ENCODE measurements at places on chromosomes 5 and 9.

DNA sequence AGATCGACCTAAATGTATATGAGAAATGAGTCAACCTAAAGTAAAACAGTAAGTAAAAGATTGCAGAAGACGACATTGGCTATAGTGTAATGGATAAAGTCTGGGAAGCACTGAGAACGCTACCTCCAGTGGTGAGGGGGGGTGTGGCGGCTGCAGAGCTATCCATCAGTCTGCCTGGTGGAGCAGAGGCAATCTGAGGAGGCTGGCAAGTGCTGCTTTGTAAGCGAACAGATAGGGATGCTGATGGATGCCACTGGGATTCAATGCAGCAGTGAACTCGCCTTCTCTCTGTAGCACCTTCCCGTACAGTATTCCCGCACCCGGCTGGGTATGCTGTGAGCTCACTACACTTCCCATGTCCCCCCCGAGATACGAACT is 261.5 kb downstream of the NSG2 start:
- DNase-seq: no peak

DNA sequence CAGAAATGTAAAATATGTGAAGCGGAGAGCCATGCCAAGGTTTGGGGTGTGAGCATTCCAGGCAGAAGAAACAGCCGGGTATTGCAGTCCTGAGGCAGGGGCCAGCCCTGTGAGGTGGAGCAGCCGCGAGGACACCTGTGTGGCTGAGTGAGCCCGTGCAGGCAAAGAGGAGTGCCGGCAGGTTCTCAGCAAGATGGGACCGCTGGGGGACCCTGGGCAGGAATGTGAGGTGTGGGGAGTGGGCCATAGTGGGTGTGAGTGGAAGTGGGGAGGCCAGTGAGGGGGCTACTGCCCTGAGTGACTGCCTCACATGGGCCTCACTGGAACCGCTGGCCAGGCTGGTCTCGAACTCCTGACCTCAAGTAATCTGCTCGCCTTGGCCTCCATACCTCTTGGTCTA is 8.1 kb upstream of the PRR7 start:
- DNase-seq: no peak

DNA sequence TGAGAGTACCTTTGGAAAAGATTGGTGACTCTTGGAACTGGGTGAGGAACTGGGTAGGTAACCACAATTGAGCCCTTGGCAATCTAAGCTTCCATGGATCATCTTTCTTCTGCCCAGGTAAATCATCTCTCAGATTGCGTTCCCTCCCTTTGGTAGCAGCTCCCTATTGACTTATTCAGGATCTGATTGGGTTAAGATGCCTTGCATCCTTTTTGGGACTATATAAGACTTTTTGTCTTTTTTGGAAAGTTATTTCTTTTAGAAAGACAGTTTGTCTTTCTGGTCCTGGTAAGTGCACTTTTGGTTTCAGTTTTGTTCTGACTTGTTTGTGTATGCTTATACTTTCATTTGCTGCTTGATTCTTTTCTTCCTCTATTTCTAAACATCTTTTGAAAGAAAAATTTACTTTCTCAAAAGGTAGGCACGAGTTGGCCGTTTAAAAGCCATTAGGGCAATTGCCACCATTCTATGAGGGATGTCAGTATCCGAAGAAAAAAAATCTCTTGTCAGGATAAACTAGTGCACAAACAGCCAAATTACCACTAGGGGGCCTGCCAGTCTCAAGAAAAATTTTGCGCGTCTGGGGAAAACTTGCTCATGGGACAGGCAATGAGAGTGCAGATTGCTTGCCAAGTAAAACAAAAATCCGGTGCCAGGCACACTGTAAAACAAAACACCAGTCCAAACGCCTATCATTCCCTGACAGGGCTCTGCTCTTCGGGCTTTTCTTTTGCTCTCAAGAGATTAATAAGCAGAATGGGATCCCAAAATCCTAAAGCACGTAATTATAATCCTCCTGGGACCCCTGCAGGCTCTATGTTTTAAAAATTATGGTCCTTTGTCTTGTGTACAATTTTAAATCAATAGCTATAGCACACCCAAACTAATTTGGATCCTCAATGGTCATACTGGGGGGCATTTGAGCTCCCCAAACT is 12.8 kb downstream of the OR1J1 start:
- peak; percentile 15 for DNase-seq

DNA sequence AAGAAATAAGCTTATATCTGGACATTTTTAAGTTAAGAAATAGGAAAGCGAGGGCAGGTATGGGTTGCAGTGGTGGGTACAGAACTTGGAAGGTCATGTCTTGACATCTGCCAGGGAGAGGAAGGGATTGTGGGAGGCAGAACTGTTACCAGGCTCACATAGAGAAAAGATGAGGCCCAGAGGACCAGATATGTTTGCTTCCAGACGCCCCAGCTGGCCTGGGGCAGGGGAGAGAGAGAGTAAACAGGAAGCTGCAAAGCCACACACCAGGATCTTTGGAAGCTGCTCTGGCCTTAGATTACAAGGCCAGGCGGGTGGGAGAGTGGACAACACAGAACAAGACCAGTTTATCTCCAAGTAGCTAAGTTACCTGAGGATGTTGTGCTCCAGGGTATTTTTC is 71.2 kb downstream of the MARCHF11 start:
- DNase-seq: no peak

GRCh38 chr9:87211669-87212068 is 264.4 kb upstream of the GAS1 start:
- DNase-seq: no peak

DNA sequence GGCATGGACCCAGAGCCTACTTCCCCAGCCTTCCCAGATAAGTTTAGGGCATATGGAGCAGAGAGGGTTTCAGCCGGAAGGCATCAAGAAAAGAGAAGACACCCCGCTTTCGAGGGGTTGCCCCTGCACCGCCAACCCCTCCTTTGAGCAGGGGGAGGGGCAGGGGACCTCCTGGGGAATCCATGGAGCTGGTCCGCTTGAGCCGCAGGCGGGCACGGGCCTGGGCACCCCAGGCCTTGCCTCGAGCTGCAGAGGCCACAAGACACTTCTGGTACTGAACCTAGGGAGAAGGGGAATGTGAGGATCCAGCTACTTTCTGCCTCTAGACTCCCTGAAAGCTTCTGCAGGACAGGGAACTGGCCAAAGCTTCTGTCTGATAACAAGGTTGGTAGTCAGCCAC is 1.3 kb upstream of the SRA1 start:
- DNase-seq: no peak

GRCh38 chr9:121921444-121921843 is 171.7 kb downstream of the TTLL11 start:
- DNase-seq: no peak

- no peak for DNase-seq
Observed at GRCh38 chr5:172886974-172887501, 53.0 kb downstream of the ERGIC1 start.

DNA sequence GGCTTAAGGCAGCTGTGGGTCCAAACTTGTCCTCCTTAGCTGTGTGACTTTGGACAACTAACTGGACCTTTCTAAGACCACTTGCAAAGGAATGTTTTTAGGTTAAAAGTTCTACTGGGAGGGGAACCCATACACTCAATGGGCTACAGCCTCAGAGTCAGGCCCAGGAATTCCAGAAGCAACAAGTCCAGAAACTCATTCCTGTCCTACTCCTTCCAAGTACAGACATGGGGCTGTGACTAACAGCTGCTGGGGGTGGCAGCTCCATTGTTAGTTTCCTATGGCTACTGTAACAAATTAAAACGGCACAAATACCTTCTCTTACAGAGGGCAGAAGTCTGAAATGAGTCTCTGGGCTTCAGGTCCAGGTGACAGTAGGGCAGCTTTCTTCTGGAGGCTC is 12.4 kb upstream of the AKNA start:
- no peak for DNase-seq

Measured in stimulated activated CD8-positive, alpha-beta memory T cell treated with anti-CD3 and anti-CD28 coated beads, Interleukin-15, amount 100 ng/mL, for 24 hours (primary cell).